ENCODE measurements at places on chromosomes 1 and 21.

DNA sequence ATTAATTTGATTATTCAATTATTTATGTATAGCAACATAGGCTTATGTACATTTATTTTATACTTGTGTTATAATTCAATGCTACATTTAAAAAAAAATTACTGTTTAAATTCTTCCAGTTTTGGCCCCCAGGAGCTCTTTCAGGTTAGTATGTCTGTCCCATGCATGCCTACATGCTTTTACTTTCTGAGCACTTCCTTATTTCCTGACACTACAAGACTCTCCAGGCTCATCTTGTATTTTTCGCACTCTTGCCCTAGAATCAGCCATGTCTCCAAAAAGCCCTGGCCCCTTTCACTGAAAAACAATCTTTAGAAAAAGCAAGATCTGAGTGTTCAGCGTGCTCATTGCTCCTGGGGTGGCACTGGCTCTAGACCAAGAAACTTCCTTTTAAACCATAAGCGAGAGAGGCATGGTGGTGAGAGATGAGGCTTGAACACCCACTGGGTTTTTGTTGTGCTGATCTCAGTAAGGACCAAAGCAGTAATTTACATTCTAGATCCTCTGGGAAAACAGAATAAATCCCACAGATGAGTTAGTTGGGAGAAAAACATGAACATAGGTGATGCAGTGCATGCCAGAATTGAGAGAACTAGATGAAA lies 95.0 kb downstream of the SLC30A10 start:
- no peak for DNase-seq

DNA sequence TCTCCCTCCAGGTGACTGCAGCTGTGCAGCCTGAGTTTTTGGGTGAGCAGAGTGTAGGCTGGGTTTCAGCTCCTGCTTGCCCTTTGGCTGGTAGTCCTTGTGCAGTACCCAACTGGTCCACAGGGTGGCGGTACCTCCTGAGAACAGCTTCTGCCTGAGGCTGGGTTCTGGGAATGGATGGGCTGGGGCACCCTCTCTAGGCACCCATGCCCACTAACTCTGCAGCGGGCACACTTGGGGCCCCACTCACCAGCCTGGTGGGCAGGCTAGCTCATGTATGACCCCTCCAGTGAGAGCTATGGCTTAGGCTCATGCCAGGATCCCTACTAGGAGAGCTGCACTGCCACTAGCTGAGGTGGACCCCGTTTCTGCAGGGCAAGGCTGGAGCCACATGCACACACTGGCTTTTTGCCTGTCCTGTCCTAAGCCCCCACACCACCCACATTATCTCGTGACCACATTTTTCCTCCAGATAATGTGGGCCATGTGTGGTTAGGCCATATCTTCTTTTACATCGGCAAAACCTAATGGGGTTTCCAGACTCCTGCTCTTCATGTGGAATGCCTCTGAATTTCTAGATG lies 15.5 kb upstream of the GSTM4 start:
- DNase-seq = no peak

DNA sequence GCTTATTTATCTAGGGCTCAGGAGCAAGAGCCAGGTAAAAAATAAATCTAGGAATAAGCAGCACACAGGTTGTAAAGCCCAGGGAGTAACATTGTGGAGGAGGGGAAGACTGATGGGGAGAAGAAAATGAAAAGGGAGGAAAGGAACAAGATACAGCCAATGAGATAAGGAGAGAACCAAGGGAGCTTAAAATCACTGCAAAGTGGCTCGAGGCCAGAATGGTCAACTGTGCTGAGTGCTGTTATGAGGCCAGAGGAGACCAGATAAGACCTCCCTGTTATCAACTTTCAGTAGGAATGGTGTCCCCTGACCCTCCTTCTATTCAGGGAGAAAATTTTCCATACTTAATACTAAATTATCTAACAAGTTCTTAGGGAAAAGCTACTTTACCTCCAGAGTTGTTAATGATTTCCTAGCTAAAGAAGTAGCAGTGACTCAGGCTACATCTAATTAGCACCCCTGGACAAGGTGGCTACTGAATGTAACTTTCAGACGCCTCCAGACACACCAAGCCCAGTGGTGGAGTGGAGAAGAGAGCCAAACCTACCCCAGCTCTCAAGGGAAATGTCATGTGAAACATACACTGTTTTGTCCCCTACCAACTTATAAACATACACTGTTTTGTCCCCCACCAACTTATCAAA lies 25.5 kb downstream of the ENAH start:
- no peak for DNase-seq

DNA sequence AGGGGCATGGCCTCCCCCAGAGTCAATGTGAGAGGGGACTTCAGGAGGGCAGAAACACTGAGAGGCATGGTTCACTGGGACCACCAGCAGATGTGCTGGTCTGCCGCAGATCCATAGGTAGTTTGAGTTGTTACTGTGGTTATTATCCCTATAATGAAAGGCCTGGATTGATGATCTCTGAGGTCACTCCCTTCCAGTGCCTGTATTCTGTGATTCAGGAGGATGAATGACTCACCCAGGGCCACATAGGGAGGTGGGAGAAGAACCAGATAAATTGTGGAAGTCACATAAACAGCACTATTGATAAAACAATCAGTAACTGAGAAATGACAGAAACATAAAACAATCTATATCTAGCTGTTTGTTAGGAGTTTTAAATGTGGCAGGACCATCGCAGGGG lies 22.7 kb upstream of the ACTL8 start:
- no peak for DNase-seq

GRCh38 chr1:154748405-154748775 lies 121.7 kb downstream of the KCNN3 start:
- DNase-seq = no peak

GRCh38 chr1:2972011-2972878 lies 49.0 kb upstream of the ACTRT2 start:
- DNase-seq = no peak

- peak; percentile 10 for DNase-seq
Measured at GRCh38 chr1:182784556-182785171, 4.9 kb upstream of the NPL start.

DNA sequence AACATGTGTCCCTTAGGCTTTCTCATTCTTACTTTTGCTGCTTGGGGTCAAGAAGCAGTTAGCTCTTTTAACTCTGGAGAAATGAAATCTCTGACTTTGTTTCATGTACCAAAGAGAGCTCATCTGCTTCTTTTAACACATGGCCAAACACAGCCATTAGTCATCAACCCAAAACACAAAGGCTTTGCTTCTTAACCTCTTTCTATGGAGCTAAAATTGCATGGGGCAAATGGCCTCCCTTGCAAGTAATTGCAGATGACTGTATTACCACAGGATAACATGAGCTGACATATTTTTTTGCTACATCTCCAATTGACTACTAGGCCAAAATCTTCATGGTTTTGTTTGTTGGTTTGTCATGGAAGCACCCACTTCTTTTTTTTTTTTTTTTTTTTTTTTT lies 300.9 kb downstream of the BRINP3 start:
- no peak for DNase-seq

- no peak for DNase-seq
Measured at GRCh38 chr1:41638086-41639024, 153.9 kb upstream of the EDN2 start.

- DNase-seq = no peak
Measured at GRCh38 chr1:188723332-188724020, 1754.2 kb downstream of the BRINP3 start.

GRCh38 chr1:209643285-209644020 lies 8.8 kb downstream of the LAMB3 start:
- no peak for DNase-seq

DNA sequence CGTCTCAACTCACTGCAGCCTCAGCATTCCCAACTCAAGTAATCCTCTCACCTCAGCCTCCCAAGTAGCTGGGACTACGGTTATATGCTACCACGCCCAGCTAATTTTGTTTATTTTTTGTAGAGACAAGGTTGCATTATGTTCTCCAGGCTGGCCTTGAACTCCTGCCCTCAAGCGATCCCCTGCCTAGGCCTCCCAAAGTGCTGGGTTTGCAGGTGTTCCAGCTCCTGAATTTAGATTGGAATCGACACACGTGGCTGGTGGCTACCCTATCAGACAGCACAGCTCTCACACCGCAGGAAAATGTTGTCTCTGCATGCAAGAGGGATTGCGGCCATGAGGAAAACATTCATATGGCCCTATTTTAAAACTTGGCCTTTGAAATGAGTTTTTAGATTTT lies 76.7 kb upstream of the GALNT2 start:
- DNase-seq = no peak

- DNase-seq = no peak
Measured at GRCh38 chr1:154422521-154422920, 17.4 kb downstream of the IL6R start.

GRCh38 chr1:215032911-215033526 lies 49.5 kb upstream of the KCNK2 start:
- no peak for DNase-seq

DNA sequence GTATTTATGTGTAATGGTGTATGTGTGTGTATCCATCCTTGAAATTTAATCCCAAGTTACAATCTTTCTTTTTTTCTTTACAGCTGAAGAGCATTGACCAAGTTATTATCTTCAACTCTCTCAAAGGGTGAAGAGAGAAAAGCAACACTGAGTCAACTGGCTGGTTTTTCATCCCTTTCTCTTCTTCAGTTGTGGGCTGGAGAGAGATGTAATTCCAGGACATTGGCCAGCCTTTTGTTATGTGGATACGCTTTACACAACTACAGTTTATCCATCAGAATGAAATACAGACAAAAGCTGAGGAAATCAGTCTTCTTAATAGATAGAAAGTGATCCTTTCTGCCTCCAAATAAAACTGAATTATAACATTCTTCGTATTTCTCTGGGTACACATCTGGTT lies 357.0 kb upstream of the NCAM2 start:
- no peak for DNase-seq

DNA sequence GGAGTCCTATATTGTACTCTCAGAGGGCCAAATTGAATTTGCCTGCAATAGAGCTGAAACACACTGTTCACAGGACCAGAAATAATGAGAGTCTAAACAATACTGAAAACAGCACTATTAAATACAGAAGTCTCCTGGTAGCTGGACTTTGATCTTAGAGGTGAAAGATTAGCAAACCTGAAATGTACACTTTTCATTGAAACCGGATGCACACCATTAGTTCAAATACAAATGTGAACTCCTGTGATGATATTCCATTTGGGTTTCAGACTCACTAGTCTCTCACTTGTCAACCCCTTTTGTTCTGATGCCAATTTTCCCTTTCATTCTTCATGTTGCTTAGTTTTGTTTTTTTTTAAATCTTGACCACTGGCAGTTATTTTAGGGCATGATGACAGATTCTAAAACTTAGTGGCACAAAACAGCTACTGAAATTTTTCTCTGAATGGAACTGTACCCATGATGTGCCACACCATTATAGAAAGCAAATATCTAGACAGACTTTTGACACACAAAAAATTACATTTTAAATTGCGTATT lies 5.9 kb upstream of the TNFSF4 start:
- DNase-seq = no peak

GRCh38 chr1:165858967-165859845 lies 31.8 kb downstream of the UCK2 start:
- no peak for DNase-seq
